ENCODE measurements at places on chromosomes 3 and 15. TPM values are rescaled to one million over a fixed set of nuclear protein-coding genes. Genes with fewer than 3 reads are reported as not detected.
A peak's percentile ranks its signal among the peaks of the same experiment; 100 is the strongest.

- H3K4me3 ChIP-seq: no peak overlapping the region
- H3K27me3 ChIP-seq: no peaks in the 10 kb centered on the region
- no peaks in the 10 kb centered on the region for H3K36me3 ChIP-seq
- no peak for DNase-seq
- H3K27ac ChIP-seq: no peak overlapping the region
Observed at GRCh38 chr15:64029633-64030032, 16.7 kb downstream of the DAPK2 start.

DNA sequence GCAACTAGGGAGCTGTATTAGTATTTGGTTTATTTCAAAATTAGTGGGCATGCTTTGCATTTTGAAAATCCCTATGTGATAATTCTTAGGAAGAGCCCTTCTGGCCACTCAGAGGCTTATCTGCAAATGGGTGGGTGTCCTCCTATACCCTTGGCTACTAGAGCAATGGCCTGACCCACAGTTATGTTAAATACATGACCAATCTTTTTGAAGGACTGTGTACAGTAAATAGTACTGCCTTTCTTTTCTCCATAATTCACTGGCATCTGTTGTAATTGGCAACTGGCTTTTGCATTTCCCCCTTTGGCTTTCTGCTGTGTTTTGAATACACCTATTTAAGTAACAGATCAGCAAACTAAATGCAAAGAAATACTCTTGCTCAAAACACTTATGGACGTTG, 175.4 kb downstream of the ANXA2 start:
- H3K36me3 ChIP-seq: no peaks in the 10 kb centered on the region
- H3K27ac ChIP-seq: no peak overlapping the region
- H3K4me3 ChIP-seq: no peak overlapping the region

- DNase-seq: no peak
- H3K27me3 ChIP-seq: no peaks in the 10 kb centered on the region
- peaks cover 10% of the 10 kb centered on the region for H3K4me1 ChIP-seq
- no peaks in the 10 kb centered on the region for H3K36me3 ChIP-seq
- peak overlapping the region; percentile 11 for H3K27ac ChIP-seq
- H3K4me3 ChIP-seq: no peak overlapping the region
Observed at GRCh38 chr15:35674873-35675781, 129.2 kb upstream of the DPH6 start.

GRCh38 chr15:65680544-65680943, 58.8 kb downstream of the SLC24A1 start:
- H3K36me3 ChIP-seq: no peaks in the 10 kb centered on the region
- no peak overlapping the region for H3K4me3 ChIP-seq
- DNase-seq: no peak
- no peak overlapping the region for H3K27ac ChIP-seq

- peaks cover 23% of the 10 kb centered on the region for H3K36me3 ChIP-seq
- no peaks in the 10 kb centered on the region for H3K4me1 ChIP-seq
- H3K27me3 ChIP-seq: no peaks in the 10 kb centered on the region
- DNase-seq: no peak
- no peak overlapping the region for H3K4me3 ChIP-seq
Observed at GRCh38 chr3:11349446-11349845, 77.2 kb downstream of the ATG7 start.

DNA sequence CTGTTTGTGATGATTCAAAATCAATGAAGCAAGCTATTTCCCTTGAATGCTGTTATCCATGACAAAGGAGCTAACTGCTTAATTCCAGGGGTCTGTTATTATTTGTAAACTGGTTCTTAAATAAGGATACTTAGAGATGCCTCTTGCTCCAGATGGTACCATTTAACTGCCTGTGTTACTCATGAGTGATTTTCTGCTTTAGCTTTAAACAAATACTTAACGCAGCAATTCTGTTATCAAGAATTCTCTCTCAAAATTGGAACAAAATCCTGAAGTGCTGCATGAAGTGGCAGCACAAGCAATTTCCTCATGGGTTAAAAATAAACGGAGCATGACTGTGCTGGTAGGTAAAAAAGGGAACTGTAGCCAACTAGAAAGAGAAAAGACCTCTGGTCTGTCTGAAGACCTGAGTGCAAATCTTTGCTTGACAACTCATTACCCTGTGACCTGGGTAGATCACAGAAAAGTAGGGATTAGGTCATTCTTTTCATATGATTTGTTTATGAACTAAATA, 62.5 kb upstream of the GBE1 start:
- H3K36me3 ChIP-seq: no peaks in the 10 kb centered on the region
- no peak overlapping the region for H3K4me3 ChIP-seq
- H3K27me3 ChIP-seq: no peaks in the 10 kb centered on the region
- H3K4me1 ChIP-seq: no peaks in the 10 kb centered on the region
- no peak for DNase-seq

The VIPR1 gene
- 11.7 TPM for total RNA-seq

The PIGB gene
- total RNA-seq: 10.0 TPM

The CERS3 gene
- total RNA-seq: not detected

The ARL14 gene
- not detected for total RNA-seq

The KCNMB3 gene
- total RNA-seq: 2.6 TPM

All from endodermal cell (in vitro differentiated cells).